ENCODE measurements at places on chromosomes 2 and 18.

DNA sequence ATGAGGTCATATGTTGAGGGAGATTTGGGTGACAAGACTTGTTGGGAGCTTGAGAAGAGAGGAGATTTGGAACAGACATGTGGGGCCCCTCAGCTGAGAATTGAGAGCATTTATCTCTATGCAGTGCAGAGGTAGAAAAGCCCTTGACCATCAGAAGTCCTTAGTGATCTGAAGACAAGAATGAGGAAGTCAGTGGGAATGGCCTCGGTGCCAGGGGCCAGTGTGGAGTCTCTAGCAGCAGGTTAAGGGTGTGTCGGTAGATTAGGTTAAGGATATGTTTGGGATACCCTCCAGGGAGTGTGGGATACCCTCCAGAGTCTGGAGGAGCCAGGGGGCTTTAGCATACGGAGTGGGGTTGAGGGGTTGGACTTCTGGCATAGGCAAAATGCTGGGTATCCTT is 41.6 kb downstream of the FBXO48 start:
- DNase-seq, result no peak

- no peak for DNase-seq
Measured at GRCh38 chr2:121128741-121129659, 156.0 kb downstream of the TFCP2L1 start.

GRCh38 chr18:34985963-34986362 is 55.2 kb upstream of the MAPRE2 start:
- no peak for DNase-seq

- DNase-seq, result no peak
Measured at GRCh38 chr2:150607390-150607811, 119.9 kb upstream of the RND3 start.

- no peak for DNase-seq
Measured at GRCh38 chr2:128319631-128320191, 1.0 kb upstream of the HS6ST1 start.

GRCh38 chr2:28720345-28720744 is 31.3 kb upstream of the PPP1CB start:
- no peak for DNase-seq

DNA sequence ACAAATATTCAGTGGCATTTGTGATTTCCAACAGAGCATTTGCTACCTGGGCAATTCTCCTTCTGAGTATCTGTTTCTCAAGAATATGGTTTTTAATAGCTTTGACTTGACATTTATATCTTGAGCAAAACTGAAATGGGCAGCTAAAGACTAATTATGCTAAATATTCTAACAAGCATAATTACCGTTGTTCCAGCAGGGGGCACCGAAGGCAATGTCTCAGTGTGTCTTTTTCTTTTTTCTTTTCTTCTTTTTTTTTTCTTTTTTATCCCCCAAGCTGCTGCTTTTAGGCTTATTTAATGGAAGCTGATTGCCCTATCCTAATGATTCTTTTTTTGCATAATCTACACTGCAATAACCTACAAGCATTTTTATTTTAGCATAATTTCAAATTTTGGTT is 138.9 kb upstream of the NABP1 start:
- DNase-seq, result no peak

GRCh38 chr18:8224576-8224975 is 384.7 kb upstream of the RAB12 start:
- DNase-seq, result no peak

GRCh38 chr2:108363908-108364225 is 13.9 kb upstream of the SULT1C4 start:
- DNase-seq, result no peak

DNA sequence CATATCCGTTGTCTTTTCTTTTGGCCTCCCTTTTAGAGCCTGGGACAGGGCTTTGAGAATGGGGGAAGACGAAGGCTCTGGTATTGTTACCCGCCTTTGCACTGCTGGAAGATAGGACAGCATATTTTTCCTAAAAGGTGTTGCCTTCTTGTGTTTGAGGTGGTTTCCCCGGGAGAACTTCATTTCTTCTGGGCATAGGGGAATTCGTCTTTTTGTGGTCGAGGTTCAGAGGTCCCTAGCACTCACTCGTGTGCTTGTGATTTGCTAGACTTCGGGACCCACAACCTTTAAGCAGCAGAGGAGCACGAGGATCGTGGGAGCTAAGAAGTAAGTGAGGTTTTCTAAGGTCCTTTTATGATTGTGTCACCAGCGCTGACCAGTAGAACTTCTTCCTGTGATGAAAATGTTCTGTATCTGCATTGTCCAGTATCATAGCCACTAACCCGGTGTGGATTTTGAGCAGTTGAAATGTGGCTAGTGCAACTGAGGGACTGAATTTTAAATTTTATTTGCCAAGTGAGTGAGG is 611 bp downstream of the ZNF512 start:
- no peak for DNase-seq

DNA sequence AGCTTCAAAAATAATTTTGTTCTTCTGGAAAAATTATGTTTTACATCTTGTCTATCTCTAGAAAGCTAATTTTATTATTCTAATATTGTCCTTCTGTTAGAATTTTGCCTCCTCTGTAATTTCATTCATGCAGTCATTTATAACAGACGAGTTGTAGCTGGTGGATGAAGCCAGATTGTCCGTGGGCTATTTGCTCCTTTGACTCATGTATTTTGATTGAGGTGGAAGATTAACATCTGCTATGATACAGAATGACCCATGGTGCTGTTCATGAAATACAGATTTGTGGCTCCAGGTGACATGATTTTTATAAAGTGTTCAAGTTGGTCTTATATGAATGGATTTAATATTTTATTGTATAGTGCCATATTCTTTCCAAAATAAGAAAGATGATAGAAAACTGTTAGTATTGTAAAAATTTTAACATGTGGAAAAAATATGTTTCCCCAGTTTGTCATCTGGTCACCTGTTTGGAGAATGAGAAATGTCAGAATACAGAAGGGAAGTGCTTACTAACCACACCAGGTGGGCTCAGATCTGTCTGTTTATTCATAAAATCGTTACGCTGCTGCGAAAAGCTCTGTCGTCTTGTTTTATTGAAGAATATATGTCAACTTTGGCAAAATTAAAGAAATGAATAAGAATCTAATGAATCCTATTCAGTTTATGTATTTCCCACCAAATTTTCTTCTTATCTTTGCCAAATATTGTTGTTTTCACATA is 20.4 kb upstream of the L3MBTL4 start:
- no peak for DNase-seq

- DNase-seq, result no peak
Measured at GRCh38 chr2:10257500-10258147, 45.1 kb upstream of the HPCAL1 start.

DNA sequence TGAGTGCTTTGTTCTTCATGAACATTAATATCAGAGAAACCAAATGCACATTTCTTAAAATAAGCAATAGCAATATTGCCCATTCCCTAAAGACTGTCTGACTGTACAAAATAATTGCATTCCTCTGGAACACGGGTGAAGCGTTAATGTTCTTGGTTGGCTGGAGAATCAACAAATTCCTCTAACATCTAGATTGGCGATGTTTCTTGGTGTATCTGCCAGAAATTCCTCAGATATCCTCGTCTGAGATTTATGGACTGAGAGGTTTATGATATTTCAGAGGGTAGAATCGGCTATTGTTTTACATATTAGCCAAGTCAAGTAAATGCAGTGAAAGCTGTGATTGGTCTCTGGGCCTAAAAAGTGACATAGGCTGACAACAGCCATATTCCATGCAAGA is 27.1 kb upstream of the SPTBN1 start:
- DNase-seq, result no peak

- DNase-seq, result no peak
Measured at GRCh38 chr18:28757466-28758008, 580.6 kb upstream of the CDH2 start.

DNA sequence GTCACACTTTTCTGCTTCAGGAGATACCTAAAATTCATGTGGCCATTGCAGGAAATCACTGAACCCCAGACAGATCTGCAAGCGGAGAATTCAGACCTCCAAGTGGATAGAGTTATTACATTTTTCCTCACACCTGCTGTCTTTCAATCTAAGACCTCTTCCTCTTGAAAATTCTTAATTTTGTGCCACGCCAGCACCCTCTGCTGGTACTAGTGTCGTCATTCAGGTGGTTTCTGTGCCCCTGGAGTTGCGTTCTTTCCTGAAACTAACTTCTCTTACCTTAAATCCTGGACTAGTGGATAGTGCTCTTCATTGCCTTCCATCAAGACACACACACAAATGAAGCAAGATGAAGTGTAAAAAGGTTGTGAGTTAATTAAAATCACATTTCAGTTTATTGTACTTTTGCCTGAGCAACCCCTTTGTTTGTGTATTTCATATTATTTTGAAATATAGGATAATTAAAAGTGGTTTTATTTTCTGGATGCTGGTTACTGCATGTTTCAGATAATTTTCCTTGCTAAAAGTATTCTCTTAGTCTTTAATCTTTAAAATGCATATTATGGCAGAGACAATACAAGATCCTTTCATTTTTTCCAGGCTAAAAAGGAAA is 1.6 kb upstream of the DNER start:
- DNase-seq, result no peak

- DNase-seq, result no peak
Measured at GRCh38 chr2:100257939-100258338, 64.4 kb downstream of the LONRF2 start.

DNA sequence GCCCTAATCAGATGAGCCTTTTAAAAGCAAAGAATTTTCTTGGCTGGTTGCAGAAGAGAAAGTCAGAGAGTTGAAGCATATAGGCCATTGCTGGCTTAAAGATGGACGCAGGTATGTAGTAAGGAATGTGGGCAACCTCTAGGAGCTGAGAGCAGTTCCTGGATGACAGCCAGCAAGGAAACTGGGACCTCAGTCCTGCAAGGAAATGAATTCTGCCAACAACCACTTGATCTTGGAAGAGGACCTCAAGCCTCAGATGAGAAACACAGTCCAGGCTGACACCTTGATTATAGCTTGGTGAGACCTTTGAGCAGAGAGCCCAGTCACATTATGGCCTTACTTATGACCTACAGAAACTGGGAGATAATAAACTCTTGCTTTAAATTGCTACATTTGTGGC is 15.7 kb downstream of the PHOSPHO2 start:
- no peak for DNase-seq

DNA sequence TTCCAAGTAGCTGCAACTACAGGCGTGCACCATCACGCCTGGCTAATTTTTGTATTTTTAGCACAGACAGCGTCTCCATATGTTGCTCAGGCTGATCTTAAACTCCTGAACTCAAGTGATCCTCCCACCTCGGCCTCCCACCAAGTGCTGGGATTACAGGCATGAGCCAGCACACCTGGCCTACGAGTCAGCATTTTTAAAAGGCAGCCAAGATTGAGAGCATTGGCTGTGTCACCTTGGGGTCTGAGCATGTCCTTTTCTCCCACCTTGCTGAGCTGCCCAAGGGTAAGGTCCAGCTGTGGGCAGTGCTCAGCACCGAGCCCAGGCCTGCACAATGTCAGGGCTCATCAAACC is 142.8 kb upstream of the LMAN1 start:
- no peak for DNase-seq

GRCh38 chr2:23651187-23652080 is 266.5 kb downstream of the KLHL29 start:
- no peak for DNase-seq

Measured in stimulated activated CD8-positive, alpha-beta memory T cell treated with anti-CD3 and anti-CD28 coated beads, Interleukin-15, amount 100 ng/mL, for 4 hours (primary cell).